ENCODE measurements at places on chromosomes 6 and 20.

DNA sequence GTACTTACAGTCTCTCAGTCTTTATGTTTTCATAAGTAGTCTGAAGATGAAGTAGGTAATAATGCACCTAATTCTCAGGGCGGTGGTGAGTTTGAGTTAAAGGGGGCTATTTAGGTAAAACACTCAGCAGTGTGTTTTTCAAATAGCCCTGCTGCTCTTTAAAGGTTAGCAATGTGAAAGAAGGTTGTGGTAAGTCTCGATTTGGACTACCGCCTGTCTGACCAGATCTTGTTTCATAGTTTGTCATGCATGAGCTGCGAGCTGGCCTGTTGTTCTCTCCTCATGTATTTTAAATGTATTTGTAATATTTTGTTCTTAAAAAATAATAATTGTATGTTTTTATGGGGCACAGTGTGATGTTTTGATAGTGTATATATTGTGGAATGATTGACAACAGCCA, 340.2 kb downstream of the DHX35 start:
- no peak for DNase-seq

GRCh38 chr6:116156405-116157326, 30.7 kb upstream of the COL10A1 start:
- no peak for DNase-seq

DNA sequence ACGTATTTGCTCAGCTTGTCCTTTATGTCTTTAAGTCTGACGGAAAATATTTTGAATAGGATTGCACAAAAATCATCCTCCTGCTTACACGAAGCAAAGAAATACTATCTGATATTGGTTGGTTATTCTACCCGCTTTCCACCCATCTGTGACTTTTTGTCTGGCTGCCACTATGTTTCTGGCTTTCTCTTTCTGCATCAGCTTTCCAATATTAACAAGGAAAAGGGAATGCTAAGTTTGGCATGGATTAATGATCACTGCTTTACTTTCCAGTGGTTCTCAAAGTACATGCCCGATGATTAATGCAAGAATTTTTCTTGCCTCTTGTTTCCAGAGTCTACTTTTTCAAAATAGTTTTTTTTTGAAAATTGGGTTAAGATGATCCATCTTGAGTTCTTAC, 57.0 kb downstream of the RNF144B start:
- DNase-seq, result no peak

- DNase-seq, result no peak
These were observed 2.2 kb downstream of the MDFI start for GRCh38 chr6:41640426-41640825.

GRCh38 chr6:1820714-1821113, 211.0 kb downstream of the FOXC1 start:
- DNase-seq, result no peak

DNA sequence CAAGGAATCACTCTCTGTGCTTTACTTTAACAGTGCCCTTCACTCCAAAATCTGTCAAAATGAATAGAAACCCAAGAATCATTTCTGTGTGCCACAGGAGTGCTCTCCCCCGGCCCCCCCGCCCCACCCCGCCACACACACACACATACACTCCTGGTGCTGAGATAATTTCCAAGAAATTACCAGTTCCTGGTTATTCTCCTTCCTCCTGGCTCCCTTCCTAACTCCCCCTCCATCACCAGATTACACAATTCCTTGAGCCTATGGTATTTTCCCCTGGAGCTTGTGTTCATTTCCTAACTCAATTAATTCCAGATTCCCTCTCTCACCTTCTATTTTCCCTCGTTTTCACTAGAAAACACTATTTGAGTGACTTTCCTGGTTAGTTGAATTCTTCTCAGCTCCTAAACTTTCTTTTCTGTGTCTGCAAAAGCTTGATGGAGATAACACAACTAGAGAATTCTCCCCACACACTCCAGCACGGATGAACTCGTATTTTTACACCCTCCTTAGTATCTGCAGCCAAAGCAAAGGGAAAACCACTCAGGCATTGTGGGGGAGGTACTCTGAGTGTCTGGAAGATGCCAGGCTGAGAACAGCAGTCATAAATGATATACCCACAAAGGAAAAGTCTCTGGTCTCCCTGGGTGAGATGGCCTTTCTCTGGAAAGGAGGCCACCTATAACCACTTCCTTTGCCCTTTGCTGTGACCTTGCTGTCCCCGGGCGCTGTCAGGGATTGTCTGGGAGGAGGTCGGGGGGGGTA, 1.9 kb upstream of the SLC24A3 start:
- no peak for DNase-seq

- DNase-seq, result no peak
These were observed 5.1 kb upstream of the ADAM33 start for GRCh38 chr20:3686867-3687321.

- no peak for DNase-seq
These were observed 426.0 kb downstream of the LMBRD1 start for GRCh38 chr6:69370763-69371162.
